ENCODE measurements at places on chromosomes 16 and 17.
A peak's percentile ranks its signal among the peaks of the same experiment; 100 is the strongest.

GRCh38 chr17:38442548-38442947, 14.3 kb downstream of the ARHGAP23 start:
- no peak for DNase-seq

DNA sequence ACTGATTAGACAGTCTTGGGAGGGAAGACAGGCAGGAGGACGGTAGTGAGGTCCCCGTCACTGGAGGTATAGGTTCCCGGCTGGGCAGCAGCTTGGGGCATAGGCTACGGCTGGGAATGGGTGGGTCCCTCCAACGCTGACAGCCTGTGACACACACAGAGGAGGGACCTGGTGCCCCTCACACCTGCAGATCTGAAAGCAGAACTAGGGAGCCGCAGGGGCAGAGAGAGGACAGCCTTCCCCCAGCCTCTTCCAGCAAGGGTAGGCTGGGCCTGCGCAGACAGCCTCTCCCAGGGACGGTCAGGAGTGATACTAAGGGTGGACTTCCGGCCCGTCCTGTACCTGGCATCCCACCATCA, 2.0 kb downstream of the P2RX1 start:
- DNase-seq, result no peak

- DNase-seq, result no peak
These were observed 4.3 kb upstream of the WIPI1 start for GRCh38 chr17:68461589-68461988.

DNA sequence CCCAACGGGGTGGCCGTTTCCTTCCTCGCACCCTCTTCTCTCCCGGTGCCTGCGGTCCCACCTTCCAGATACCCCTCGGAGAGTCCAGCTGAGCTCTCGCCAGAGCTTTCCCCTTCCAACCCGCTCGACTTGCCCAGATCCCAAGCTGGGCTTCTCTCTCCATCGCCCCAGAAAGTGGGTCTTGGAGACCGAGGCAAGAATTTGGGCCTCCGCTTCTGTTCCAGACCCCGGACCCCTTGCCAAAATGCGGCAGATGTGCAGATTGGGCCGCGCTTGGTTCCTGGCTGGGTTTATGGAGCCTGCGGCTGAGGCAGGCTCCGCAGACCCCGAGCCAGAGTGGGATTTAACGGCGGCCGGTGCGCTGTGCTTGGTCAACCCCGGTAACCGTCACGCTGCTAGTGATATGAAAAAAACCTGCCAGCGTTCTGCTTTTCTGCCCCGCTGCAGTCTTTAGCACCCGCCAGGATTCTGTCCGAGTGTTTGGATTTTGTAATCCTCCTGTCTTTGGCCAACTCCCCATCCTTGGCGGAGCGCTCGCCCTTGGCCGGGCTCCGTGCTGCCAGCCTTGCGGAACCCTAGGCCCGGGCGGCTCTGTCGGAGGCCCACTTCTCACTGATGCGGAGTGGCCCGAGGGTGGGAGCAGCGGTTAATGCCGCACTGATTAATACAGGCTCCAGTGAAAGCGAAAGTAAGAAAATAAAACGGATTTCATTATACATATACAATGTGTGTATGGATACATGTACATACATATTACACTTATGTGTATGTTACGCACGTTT, 754 bp upstream of the SLFN11 start:
- DNase-seq, result peak; percentile 41

GRCh38 chr17:13001991-13002615, 15.7 kb downstream of the ELAC2 start:
- DNase-seq, result no peak

GRCh38 chr16:68921637-68922036, 78.3 kb downstream of the TANGO6 start:
- DNase-seq, result no peak

DNA sequence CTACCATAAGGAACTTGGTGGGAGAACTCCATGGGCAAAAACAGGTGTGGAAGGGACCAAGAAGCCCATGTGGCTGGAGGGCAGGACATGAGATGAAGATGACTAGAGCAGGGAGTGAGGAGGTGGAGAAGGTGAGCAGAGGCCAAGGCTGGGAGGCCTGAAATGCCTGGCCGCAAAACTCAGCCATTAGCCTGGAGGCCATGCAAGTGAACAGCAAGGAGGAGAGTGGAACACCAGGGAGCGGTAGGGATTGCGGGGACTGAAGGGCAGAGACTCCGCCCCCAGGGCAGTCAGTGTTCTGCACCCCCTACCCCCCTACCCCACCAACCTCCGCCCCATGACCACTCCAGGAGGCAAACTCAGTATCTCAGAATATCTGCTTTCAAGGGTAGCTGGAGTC, 17.0 kb downstream of the BCL7C start:
- no peak for DNase-seq

- no peak for DNase-seq
These were observed 146.2 kb downstream of the ENGASE start for GRCh38 chr17:79220713-79221291.

DNA sequence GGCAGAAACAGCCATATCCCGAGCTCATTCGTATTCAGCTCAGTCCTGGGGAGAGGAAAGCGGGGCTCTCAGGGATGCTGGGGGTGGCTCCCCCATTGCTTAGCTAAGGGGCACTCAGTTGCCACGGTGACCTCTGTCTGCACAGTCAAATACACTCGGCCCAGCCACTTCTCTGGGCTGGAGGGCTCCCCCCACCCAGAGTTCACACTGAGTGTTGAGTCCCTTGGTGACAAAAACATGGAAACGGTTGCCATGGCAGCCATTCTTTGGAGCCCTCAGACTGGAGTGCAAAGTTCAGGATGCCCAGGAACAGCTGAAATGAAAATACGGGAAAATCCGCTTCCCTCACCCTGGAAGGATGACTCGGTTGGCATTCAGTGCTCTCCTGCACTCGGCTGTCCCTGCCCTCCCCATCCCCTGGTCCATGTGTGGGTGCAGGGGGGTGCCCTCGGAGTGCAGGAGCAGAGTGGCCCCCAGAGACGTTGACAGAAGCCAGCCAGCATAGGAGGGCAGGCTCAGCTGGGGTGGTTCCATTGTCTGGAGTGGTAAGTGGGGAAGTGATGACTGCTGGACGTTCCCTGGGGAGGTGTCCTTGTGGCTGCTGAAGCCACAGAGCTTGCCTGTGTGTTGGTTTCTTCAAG, 216.5 kb downstream of the NTN1 start:
- no peak for DNase-seq

DNA sequence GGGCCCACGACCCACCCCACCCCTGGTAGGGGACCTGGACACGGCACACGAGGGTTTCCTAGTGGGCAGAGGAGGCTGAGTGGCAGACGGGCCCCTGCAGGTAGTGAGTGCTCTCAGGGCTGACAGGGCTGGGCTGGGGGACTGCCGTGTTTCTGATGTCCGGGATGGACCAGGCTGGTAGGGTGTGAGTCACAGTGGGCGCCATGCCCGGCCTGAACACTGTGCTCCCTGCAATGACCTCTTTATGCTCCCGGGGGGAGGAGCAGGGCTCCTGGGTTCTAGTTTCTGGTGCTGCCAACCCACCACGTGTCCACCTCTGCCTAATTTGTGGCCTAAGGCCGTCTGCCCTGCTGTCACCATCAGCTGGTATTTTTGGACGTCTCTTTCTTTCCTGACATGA, 26.3 kb downstream of the ARHGAP23 start:
- no peak for DNase-seq

DNA sequence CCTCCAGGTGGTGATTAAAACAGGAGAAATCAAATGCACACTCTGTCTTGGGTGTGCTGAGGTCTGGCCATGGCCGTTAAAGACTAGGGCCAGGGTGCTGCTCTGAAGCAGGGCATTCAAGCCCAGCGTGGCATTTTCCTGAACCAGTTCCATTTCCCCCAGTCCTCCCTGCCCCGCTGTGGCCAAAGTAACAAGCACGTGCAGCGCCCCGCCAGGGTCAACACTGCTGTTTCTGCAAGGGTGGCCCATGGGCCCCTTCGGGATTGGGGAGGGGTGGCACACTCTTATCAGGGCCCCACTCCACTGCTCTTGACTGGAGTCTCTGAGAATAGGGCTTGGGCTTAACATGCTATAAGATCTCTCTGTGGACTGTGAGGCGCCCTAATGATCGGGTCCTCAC, 72.9 kb downstream of the IL21R start:
- DNase-seq, result no peak

- DNase-seq, result no peak
These were observed 202.9 kb upstream of the IRX3 start for GRCh38 chr16:54489225-54490111.

DNA sequence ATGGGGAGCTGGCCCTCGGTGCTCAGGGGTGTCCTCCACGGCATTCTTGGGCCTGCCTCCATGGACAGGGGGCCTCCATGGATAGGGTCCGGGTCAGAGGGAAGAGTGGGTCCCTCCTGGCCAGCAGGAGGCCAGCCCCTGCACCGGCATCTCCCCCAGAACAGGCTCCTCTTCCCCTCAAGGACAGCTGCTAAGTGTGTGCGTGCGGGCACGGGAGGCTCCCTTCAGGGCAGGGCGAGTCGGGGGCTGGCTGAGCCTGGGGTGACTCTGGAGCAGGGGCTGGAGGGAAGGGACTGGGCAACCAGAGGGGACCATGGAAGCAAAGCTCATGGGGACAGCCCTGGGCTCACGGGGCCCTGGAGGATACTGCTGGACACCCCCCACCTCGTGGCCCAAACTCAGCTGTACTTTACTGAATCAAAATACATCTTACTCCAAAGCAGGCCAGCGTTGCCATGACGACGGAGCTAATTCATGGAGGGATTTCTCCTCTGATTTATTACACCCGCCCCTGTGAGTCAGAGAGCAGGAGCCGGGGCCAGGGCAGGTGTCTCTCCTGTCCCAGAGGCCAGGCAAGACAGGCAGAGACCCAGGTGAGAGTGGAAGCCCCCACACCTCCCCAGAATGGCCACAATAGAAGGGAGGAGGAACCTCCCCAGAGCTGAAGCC, 2.1 kb downstream of the CASKIN1 start:
- DNase-seq, result no peak

- DNase-seq, result no peak
These were observed 16.2 kb upstream of the CTCF start for GRCh38 chr16:67546091-67546501.

DNA sequence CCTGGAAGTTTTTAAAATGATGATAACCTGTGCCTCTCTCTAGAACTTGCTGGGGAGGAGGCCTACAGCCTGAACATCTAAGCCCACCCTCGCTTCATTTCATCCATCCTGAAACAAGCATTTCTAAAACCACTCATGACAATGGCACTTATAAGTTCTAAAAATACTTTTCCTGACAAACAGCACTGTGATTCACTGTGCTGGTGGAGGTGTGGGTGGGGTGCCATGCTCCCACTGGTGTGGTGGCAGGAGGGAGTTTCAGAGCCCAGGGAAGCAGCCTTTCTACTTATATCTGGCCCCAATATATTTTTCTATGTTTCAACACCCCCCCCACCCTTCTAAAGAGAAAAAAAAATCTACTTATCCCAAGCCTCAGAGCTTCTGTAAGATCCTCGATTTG, 52.6 kb downstream of the RAB11FIP4 start:
- DNase-seq, result no peak

DNA sequence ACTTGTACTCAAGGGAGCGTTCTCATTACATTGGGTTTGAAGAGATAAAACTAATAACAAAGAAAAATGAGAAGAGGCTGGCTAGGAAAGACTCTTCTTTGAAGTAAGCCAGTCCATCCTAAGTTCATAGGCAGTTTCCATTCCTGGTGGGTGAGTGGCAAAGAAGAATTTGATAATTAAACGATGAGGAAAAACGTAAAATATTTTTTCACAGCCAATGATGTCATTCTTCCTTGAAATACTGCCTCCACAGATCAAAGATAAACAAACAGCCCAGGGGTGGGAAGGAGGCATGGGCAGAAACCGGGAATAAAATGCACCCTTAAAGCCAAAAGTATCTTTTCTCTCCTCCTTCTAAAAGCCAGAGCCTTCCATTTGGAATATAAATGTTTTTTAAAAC, 346.6 kb downstream of the PMP22 start:
- no peak for DNase-seq

DNA sequence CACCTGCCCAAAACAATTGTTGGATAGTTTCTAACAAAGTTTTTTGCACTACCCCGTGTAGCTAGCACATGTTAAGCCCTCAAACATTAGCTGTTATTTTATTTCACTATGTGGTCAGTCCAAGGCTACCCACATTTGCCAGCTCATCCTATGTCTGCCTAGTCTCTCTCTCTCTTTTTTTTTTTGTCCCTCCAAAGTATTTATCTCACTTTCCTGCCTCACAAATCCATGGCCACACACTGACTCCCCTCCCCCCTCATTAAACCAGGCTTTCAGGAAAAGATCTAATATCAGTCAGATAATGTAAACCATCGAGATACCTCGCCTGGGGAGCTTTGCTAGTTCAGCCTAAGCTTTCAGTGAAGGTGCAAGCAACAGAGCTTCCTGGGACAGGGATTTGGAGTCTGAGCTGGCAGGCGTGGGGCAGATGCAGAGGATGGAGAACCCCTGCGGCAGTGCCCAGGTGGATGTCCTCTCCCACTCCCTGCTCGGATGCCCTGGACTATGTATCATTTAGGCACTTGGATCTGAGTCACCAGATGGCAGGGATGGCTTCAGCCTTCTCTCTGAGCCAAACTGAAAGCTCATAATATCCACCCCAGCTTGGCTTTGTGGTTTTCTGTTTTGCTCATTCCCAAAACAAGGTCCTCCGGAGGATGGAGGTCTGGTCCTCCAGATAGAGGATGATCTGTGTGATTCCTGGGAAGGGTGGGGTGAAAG, 73.7 kb upstream of the FOXF1 start:
- no peak for DNase-seq

GRCh38 chr17:12631076-12631475, 34.6 kb upstream of the MYOCD start:
- DNase-seq, result no peak

DNA sequence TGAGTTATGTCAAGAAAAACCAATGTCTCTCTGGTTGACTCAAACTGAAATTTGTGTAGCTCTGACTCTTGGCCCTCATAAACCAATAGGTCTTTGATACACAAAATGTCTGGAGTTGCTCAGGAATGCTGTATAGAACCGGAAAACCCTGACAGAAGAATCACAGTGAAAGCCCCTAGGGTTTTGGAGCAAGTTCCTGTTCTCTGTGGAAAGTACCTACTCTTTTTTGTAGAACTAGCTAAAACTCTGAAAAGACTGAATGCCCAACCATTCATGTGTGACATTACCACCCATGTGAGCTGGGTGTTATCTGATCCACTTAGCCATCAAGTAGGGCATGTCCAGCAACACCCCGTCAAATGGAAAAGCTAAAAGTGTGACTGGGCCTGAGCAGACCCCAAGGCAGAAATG, 28.8 kb downstream of the CCL4 start:
- no peak for DNase-seq

- no peak for DNase-seq
These were observed 17.7 kb upstream of the MRPL38 start for GRCh38 chr17:75922173-75922961.

- no peak for DNase-seq
These were observed 70.9 kb upstream of the GSE1 start for GRCh38 chr16:85541980-85542900.

DNA sequence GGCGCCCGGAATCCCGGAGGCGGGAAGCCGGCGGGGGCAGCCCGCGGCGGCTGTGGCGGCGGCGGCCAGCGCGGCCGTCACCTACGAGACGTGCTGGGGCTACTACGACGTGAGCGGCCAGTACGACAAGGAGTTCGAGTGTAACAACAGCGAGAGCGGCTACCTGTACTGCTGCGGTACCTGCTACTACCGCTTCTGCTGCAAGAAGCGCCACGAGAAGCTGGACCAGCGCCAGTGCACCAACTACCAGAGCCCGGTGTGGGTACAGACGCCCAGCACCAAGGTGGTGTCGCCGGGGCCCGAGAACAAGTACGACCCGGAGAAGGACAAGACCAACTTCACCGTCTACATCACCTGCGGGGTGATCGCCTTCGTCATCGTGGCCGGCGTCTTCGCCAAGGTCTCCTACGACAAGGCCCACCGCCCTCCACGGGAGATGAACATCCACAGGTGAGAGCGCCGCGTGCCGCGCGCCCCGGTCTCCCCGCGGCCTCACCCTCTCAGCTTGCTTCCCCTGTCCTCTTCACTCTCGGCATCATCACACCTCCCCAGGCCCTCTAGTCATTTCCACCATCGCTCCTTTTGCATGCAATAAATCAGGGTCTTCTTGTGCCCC, 706 bp downstream of the SHISA6 start:
- DNase-seq, result no peak

All from activated CD8-positive, alpha-beta memory T cell treated with anti-CD3 and anti-CD28 coated beads for 48 hours (primary cell).